Epithelial cell of proximal tubule (primary cell): ENCODE measurements at places on chromosomes 5 and 9. TPM values are rescaled to one million over a fixed set of nuclear protein-coding genes. Genes with fewer than 3 reads are reported as not detected.

Gene NDUFB6
- total RNA-seq = 80.8 and 83.2 TPM in 2 replicates

Gene ENTREP1
- total RNA-seq = 0.87 and 4.6 TPM in 2 replicates

Gene GLDC
- 58.2 and 68.8 TPM in 2 replicates for total RNA-seq

Gene RNF180
- total RNA-seq = 4.5 and 4.6 TPM in 2 replicates

DNA sequence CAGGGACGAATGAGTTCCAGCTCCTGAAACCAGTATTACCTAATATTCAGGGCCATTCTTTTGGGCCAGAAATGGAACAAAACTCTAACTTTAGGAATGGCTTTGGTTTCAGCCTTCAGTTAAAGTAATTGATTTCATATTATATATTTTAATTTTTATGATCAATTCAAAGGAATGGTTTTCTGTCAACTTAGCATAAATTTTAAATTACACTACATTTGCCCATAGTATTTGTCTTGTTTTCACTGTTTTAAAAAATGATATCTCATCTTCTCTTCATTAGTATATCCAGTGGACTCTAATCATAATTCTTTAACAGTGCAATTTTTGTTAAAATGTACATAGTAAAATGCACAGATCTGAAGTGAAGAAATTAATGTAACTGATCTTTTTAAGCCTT lies 1.9 kb upstream of the PCDHB16 start:
- no peak for DNase-seq

GRCh38 chr5:101647861-101648260 lies 648.2 kb downstream of the SLCO4C1 start:
- DNase-seq = no peak

DNA sequence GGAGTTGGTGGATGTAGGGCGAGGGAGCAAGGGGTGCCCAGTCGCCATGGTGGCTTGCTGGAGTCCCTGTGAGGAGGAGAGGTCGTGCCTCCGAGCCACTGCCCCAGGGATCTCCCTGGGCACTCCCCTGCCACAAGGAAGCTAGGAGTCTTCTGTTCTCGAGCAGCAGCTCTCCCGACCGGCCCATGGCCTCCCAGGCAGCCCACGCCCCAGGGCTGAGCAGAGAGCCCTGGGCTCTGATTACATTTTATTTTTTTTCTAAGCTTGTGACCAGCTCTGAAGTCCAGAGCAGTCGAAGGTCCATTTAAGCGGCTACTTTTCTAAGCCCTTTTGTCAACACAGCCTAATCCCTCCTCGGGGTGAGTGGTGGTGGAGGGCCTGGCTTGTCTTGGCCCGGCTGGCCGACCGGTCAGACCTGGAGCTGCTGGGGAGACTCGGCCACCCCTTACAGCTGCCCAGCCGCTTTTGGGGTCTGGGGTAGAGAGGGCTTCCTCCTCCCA lies 2.1 kb downstream of the RXRA start:
- DNase-seq = no peak

GRCh38 chr5:148733601-148734438 lies 79.5 kb upstream of the HTR4 start:
- peak; percentile 42 for DNase-seq

DNA sequence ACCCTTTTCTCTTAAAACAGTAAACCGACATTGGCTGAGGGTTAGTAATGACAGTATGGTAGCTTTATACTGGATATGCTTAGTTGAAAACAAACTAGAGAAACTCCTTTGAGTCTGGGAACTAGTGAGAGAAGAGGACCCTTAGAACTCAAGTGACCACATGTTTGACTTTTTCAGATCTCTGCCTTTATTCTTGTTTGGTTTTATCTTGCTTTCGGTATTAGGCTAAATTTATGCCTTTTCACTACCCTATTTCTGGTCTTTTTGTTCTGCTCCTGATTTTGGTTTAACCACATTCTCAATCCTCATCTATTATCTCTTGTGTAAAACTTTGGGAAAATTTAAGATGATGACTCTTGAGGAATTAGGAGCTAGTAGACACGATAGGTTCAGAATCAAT lies 11.0 kb downstream of the SNAPC3 start:
- DNase-seq = no peak

GRCh38 chr9:68426755-68427154 lies 70.3 kb downstream of the PGM5 start:
- DNase-seq = no peak

GRCh38 chr5:761854-762710 lies 22.4 kb downstream of the ZDHHC11B start:
- DNase-seq = no peak

GRCh38 chr5:170126626-170127025 lies 20.9 kb downstream of the FOXI1 start:
- no peak for DNase-seq

GRCh38 chr9:113310538-113310937 lies 7.4 kb upstream of the RNF183 start:
- no peak for DNase-seq

GRCh38 chr9:93525476-93525875 lies 50.9 kb upstream of the PHF2 start:
- no peak for DNase-seq

GRCh38 chr5:176501333-176501732 lies 35.9 kb downstream of the RNF44 start:
- DNase-seq = no peak

- no peak for DNase-seq
Measured at GRCh38 chr5:157285310-157286035, 19.6 kb downstream of the CYFIP2 start.

GRCh38 chr9:121773954-121774714 lies 122.7 kb downstream of the DAB2IP start:
- no peak for DNase-seq

- no peak for DNase-seq
Measured at GRCh38 chr5:148729182-148729581, 74.9 kb upstream of the HTR4 start.

DNA sequence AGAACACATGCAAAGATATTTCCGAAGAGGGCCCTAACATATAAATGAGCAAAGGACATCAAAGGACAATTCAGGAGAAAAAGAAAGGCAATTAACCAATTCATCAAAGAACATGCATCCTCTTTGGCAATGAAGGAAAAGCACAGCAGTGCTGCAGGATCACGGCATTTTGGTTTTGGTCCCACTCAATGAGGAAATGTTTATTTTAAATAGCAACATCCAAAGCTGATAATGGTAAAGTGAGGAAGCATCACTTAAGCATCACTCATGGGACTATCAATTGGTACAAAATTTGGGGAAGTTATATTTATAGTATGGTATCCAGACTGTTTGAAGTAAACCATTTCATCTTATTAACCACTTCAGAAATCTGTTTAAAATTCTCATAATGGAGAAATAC lies 5.5 kb upstream of the CXCL14 start:
- DNase-seq = no peak

GRCh38 chr9:79383096-79383495 lies 188.7 kb upstream of the TLE4 start:
- no peak for DNase-seq

DNA sequence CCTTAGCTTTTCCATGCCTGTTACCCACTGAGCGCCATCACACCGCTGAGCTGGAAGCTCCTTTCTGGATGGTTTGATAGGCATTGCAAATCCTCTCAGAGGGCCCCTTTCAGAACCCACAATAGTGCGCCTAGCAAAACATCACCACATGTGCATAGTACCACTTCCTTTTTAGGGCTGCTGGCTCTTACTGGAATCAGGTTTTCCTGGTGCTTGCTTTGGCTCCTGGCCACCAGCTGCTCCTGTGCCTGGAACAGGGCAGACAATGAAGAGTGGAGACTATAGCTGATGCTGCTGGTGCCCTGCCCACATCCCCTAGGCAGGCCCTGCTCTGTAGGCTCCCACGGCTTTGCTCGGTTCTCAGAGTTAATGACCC lies 163.6 kb upstream of the SEMA6A start:
- no peak for DNase-seq

- DNase-seq = no peak
Measured at GRCh38 chr9:136629879-136630661, 32.6 kb upstream of the EGFL7 start.

GRCh38 chr5:1011741-1012312 lies 3.2 kb downstream of the NKD2 start:
- no peak for DNase-seq

DNA sequence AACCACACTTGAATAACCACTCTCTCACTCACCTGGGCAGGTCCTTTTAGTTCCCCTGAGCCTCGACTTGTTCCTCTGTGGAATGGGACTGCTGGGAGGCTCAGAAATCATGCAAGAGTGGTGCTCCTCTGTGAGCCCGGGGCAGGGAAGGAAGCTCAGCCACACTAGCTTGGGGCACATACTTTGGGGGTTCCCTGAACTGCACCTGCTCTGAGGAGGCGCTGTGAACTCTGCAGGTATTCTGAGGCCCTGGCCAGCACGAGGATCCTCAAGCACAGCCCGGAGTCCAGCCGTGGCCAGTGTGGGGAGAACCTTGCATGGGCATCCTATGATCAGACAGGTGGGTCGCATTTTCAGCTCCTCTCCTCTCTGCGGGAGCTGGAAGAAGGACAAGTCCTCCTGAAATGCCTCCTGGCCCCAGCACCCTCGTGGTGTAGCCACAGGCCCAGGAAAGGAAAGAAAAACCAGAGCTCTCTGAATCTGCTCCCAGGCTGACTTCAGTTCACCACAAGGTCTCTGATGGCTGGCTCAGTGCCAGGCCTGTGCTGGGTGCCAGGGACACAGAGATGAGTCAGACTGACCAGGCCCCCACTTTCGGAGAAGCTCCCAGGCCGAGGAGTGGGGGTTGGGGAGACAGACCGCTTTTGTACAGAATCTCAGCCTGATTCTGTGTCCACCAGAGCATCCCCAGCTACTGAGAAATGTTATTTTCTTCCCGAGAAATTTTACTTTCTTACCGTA lies 11.9 kb downstream of the GLIPR2 start:
- peak; percentile 74 for DNase-seq

DNA sequence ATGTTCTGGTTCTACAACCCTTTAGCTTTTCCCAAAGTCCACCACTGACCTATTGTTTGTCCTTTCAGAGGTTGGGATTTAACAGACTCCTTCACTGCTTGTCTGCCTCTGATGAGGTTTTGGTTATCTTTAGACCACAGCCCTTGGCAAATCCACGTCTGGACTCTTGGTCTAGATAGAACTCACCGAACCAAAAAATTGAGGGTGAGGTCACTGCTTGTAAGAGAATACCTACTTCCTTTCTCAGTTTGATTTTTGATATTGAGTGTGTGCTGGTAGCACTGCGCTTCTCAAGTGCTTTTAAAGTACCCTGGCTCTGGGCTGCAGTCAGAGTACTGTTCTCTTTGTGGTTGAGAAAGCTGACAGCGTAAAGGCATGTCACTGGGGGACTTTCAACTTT lies 61.7 kb downstream of the JMY start:
- DNase-seq = no peak

DNA sequence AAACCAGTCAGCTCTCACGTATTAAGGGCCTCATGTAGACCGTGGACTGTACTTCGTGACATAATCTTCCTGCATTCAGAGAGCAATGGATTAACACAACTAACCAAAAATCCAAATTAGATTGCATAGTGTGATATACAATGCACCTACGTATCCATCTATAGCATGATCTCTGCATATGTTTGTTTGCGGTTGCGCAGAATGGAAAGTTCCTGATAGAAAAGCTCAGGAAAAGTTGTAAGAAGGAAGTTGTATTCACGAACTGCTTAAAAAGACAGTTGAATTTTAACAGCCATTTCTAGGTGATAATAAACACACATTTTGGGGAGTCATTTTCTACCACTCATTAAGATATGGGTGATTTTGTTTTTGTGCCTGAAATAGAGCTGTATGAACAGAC lies 869.0 kb downstream of the TLE4 start:
- no peak for DNase-seq

GRCh38 chr9:131728961-131729360 lies 10.9 kb downstream of the RAPGEF1 start:
- DNase-seq = no peak

DNA sequence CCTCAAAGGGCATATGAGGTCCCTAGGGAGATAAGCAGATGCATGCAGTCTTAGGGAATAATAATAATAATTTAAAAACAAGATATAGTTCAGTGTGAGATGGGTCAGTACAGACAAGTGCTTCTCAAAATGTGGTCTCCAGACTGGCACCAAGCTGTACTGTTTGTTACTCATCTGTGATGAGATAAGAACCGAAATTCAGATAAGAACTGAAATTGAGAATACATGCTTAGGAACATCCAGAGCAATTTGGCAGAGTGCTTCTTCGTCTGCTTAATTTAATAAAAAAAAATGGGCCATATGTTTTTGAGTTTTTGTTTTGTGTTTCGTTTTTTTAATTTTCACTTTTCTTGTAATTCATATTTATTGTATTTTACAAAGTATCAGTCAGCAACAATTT lies 86.5 kb upstream of the SGCD start:
- DNase-seq = no peak

DNA sequence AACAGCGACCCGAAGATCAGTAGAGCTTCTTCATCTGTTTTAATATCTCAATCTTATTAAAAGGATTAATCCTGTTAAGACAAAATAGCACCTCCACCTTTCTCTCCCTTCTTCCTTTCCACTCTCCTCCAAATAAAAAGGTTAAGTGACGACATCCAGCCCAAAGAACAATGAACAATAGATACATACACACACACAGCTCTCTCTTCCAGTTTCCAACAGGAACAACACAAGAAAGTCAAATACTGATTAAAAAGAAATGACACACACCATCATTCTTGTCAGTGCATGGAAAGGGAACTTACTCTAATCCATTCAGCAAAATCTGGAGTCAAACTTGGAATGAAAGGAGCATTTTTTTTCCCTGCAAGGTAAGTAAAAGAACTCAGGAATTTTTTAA lies 2.8 kb downstream of the ARL15 start:
- DNase-seq = no peak

DNA sequence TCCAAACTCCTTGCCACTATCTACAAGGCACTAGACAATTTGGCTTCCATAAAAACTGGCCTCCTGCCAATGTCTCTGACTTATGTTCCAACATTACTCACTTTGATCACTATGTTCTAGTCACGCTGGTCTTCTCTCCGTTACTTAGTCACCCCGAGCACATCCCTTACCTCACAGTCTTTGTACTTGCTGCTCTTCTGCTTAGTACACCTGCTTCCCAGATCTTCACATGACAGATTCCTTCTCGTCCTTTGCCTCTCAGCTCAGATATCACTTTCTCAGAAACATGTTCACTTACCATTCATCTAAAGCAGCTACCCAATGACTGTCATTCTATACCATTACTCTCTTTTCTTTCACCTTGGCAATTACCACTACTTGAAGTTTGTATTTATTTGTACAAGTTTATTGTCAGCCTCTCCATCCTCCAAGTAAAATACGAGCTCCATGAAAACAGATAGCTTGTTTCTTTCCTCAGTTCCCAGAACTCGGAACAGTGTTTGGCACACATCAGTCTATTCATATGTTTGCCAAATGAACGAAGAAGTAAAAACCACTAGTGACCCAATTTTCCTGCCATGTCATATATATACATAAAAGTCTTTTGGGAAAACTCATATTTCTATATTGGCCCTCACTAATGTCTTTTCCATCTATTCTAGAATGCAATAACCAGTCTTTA lies 5.9 kb upstream of the SLC22A5 start:
- DNase-seq = peak; percentile 94
